Nucleus accumbens (tissue), 56 donors: ENCODE measurements at places on chromosomes 1 and 21.
A peak's percentile ranks its signal among the peaks of the same experiment; 100 is the strongest.

DNA sequence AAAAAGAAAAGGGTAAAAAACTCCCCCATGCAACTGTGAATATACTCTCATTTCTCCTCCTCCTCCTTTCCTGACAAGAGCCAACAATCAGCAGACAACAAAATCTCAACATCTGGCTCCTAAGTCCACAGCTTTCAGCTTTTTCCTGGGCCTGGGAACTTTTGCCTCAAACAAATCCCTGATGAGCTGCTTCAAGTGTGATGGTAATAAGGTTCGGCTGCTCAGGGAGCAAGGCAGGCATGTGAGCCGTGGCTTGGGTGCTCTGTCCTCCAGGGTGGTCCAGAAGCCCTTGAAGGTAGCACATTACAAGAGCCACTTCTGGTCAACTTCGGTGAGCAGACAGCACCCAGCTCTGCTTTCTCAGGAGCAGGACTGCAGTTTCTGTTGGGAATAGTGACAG, 46.3 kb downstream of the ITPKB start:
- DNase-seq = no peak

DNA sequence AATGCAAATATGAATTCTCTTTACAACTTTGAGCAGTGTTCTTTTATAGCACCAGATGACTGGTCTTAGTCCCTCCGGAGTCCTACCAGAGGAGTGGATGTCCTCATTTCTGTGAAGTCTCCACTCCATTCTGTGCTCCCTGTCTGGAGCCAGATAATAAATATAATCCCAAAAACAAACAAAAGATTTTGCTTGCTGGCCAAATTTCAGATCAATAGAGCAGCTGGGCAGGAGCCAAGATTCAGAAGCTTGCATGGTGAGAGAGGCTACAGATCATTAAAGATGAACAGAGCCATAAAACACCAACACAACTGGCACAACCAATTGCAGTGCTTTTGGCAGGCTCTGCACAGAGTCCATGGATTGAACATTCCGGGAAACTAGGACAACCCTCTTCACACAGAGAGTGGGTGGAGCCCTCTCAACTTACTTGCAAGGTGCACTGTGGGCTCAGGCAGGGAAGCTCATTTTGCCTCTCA, 231.5 kb upstream of the SNX7 start:
- no peak for DNase-seq

- no peak for DNase-seq
Observed at GRCh38 chr1:196357913-196358312, 250.3 kb downstream of the KCNT2 start.

- DNase-seq = no peak
Observed at GRCh38 chr21:31408301-31409088, 64.4 kb upstream of the TIAM1 start.

DNA sequence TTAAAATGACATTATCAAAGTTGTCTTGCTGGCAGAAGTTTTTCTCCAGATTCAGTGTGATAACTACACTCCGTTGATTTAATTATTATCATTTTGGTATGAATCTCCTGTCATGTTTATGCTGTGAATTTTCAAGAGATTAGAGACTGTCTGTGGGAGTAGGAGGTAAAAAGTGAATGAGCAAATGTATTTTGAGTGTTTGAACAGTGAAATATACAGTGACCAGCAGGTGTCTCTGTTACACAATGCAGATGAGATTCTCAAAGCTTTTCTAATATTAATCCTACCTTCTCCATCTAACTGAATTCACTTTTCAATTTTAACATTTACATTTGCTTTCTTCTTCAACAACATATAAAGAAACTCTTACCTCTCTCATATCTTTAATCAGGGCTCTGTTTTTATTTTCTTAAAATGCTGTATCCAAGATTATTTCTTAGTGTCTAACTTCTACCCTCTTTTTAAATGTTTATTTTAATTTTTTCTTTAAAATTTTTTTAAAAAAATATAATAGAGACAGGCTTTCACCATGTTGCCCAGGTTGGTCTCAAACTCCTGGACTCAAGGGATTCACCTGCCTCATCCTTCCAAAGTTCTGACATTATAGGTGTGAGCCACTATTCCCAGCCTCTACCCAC, 20.9 kb upstream of the HSPA13 start:
- no peak for DNase-seq

DNA sequence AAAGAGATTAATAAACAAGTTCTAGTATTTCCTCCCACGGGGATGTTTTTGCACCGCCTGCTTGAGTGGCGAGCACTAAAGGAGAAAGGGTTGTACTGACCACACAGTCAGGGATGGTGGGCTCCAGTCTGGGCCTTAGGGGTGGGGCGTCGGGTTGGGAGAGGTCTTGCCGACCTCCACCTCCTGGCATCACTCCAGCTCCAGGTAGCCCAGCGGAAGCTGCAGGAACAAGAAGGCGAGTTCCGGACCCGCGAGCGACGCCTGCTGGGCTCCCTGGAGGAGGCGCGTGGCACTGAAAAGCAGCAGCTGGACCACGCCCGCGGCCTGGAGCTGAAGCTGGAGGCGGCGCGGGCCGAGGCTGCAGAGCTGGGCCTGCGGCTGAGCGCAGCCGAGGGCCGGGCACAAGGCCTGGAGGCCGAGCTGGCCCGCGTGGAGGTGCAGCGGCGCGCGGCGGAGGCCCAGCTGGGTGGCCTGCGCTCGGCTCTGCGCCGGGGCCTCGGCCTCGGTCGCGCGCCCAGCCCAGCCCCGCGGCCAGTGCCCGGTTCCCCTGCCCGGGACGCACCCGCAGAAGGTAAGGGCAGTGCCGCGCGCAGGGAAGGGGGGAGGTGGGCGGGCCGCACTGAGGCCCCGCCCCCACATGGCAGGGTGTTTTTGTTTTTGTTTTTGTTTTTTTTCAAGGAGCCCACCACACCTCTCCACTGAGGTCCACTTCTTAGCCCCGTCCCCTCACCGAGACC, 19.7 kb downstream of the MFAP2 start:
- DNase-seq = no peak

GRCh38 chr1:6149597-6149996, 30.5 kb downstream of the CHD5 start:
- DNase-seq = no peak

DNA sequence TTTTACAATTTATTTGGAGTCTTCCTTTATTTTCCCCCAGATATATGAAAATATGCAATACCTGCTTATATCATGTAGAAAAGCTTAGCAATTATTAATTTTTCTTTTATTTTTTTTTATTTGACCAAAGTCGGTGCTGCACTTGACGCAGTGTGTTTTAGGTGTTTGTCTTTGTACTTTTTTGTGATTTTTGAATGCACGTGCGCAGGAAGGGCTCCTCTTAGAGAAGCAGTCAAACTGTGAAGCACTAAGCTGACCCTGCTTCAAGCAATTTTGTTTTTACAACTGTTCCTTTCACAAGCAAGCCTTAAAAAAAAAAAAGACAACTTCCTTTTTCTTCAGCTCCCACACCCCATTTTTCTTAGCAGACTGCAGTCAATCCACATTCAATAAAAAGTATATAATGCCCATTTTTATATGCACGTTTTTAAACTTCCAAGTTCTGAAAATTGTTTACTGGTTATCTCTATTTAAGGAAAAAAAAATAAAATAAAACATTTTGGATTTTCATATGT, 267.4 kb downstream of the TM2D1 start:
- no peak for DNase-seq

DNA sequence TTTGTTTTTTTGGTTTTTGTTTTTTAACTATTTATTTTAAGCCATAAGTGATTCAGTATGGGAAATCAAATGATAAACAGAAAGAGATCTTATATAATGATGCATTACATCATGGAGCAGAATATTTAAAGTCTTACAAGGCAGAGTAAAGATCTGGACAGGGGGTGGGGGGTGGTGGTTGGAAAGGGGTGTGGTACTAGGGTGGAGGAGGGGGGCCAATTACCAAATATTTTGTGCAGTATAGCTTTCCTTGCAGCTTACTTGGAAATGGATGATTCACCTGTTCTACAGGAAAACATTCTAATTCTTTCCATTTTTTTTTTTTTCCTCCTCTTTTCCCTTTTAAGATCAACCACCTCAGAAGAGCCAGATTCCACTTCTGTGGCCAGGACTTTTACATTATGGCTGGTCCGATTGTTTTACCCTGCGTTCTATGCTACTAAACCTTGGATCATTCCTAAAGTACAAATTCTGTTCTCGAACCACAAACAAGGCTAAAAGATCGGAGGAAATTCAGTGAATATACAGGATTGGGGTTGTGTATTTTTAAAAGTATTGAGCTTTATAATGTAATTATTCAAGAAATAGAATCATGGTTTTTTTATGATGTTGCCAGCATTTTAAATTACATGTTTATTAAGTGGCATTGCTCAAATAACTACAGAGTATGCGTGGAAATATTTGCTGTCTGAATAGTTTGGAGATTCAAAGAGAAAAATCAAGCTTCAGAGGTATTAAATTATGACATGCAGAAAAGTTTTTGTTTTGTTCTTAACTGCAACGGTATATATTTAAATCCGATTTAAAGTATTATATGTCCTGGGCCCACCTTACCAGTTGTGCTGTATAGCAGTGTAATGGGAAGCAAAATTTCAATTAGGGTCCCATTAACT, 859.5 kb downstream of the USP25 start:
- DNase-seq = no peak

DNA sequence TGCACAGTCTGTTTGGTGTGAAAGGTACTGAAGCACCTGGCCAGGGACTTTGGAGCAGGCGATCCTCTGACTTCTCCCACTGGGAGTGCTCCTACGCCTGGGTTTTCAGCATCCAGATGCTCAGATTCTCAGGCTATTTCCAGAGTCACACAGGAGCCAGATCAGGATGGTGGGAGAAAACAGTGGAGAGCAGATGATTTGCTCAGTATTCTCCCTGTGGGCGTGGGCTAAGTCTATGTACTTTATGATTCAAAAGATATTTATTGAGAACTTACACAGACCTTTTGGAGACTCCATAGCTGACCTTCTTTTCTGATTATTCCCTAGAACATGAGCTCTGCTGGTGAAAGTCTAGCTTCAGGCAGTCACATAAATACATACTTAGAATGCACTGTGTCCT, 134.6 kb downstream of the TENT5C start:
- no peak for DNase-seq

DNA sequence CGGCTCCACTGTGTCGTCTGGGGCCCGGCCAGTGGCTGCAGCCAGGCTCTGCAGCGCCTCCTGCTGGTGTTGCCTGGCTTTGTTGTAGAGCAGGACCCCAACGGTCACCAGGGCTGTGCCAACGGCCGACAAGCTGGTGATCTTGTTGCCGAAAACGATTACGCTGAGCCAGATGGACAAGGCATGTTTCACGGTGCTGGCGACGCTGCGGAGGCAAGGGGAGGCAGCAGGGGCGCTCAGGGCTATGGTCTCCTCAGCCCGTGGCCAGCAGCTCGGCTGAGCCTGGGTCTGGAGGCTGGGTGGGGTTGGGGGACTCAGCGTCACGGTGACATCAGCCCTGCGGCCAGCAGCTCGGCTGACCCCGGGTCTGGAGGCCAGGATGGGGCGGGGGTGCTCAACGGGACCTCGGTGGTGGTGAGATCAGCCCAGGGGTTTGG, 7.0 kb upstream of the CDK11B start:
- DNase-seq = no peak

- DNase-seq = peak; percentile 1
Observed at GRCh38 chr1:243345205-243345604, 89.4 kb downstream of the SDCCAG8 start.

GRCh38 chr1:19620786-19621185, 23.3 kb upstream of the NBL1 start:
- no peak for DNase-seq

GRCh38 chr1:2229037-2229864, 1.1 kb downstream of the SKI start:
- peak; percentile 81 for DNase-seq

DNA sequence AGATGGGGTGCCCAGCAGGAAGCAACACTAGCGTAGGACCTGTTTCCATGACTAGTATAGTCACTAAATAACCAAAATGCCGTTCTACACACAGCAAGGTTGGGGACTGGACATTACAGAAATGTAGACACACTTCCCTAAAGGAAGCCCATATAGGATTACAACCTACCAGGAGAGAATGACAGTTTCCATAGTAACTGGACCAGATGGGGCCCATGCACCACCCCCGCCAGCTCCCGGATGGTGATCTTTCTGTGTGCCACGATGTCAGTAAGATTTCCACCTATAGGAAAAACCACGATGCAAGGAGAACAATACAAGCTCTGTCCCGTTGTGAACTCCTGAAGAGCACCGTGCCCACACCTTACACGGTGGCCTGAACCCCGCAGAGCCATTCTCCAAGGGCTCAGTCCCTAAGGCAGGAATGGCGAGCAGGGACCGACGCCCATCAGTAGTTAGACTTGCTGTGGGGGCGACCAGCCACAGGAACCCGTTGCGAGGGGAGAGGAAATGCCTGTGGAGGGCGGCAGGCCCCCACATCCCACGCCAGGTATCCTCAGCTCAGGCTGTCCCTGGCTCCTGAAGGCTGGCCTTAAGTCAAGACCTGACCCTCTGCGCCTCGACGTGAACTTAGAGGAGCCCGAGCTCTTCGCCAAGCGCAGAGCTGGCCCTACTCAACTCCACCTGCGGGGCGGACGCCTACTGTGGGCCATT, 13.6 kb upstream of the CEP85 start:
- DNase-seq = no peak

GRCh38 chr1:90201467-90202358, 206.8 kb downstream of the ZNF326 start:
- DNase-seq = no peak
